Naive thymus-derived CD8-positive, alpha-beta T cell (primary cell): ENCODE measurements at places on chromosomes 16 and 17.
A peak's percentile ranks its signal among the peaks of the same experiment; 100 is the strongest.

- no peak for DNase-seq
Observed at GRCh38 chr16:79970551-79971236, 370.2 kb upstream of the MAF start.

- DNase-seq, result no peak
Observed at GRCh38 chr16:12143447-12144172, 167.1 kb downstream of the SNX29 start.

GRCh38 chr17:78940708-78941107, 15.5 kb upstream of the TIMP2 start:
- no peak for DNase-seq

- no peak for DNase-seq
Observed at GRCh38 chr16:30351001-30351441, 4.1 kb downstream of the CD2BP2 start.

GRCh38 chr16:1367486-1368174, 15.9 kb downstream of the GNPTG start:
- DNase-seq, result no peak

DNA sequence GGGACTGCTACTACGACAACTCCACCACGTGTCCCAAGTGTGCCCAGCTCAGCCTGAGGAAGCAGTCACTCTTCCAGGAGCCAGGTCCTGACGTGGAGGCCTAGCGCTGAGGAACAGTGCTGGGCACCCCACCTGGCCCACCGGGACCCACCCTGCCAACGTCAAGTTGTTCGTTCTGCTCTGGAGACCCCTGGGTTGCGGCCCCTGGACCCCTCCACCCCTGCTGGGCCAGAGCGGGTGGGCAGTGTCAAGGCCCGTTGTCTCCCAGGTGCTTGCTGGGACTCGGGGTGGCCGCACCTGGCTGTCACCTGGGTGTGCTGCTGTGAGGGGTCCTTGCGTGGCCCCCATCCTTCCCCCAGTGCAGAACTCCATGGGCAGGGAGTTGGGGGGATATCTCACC, 34.4 kb downstream of the CDRT15L2 start:
- DNase-seq, result no peak

DNA sequence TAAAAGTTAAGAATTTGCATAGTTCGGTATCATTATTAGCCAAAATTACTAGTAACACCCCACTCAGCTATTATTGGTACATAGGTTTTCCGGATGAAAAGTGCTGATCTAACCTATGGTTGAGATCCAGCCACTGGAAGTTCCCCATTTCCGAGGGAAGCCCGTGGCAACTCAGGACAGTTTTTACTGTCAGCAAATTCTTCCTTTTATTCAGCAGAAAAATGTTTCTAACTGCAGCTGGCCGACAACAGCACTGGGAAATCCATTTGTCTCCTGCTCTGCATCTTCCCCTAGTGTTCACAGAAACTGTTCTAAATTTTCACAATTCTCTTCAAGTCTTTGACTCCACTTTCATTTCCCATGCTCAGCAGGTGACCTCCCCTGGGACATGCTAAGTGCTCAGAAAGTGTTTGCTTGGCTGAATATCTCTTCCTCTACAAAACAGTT, 15.5 kb upstream of the MMD start:
- DNase-seq, result peak; percentile 19

- peak; percentile 50 for DNase-seq
Observed at GRCh38 chr17:82497483-82498405, 21.8 kb upstream of the FOXK2 start.

DNA sequence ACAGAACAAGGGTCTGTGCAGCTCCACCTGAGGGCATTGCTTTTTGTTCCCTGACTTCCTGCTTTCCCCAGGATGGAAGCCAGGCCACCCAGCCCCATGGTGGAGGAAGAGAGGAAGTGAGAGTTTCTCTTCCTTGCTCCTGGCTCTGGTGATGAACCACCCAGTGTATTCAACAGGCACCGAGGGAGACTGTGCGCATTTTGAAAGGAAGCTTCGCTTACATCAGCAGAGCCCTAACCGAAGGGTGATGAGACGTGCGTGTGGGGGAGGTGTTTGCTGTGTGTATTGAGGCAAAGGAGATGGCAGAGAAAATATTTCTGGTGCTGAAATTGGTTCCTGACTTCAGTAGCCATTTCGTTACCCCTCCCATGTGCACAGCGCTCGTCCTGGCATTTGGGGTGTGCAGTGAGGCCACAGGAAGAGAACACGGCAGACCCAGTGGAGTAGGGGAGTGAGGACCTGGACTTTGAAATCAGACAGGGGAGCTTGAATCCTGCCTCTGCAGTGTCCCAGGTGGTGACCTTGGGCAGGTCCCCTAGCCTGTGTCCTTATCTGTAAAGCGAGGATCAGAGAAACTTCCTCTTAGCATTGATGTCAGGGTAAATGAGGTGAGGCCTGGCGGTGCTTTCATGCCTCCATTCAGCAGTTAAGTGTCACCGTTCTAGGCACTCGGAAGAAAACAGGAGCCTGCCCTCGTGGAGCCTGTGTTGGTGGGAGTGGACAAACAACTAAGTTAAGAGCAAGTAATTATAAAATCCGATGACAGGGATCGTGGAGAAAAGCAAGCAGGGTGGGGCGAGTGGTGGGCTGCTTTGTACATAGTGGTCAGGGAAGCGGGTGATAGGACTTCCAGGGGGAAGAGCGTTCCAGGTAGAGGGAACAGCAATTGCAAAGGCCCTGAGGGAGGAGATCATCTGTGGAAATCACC, 7.4 kb downstream of the CMIP start:
- no peak for DNase-seq

DNA sequence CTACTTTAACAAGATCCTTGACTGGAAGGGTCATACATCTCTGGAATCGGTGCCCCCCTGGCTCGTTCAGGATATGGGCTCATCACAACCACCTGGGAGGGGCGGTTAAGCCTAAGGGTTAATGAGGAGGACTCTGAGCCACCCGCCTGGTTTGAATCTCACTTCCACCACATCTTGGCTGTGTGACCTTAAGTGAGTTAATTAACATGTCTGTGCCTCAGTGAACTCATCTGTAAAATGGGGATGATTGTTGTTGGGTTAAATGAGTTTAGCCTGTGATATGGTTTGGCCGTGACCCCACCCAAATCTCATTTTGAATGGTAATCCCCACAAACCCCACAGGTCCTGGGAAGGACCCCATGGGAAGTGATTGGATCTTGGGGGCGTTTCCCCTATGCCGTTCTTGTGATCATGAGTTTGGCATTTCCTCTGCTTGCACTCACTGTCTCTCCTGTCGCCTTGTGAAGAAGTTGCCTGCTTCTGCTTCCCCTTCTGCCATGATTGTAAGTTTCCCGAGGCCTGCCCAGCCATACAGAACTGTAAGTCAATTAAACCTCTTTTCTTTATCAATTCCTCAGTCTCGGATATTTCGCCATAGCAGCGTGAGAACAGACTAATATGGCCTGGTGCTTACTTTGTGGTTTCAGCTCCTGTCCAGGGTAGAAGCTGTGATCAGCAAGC, 214.0 kb upstream of the CIBAR2 start:
- DNase-seq, result no peak

- no peak for DNase-seq
Observed at GRCh38 chr16:72311426-72311825, 139.5 kb upstream of the PMFBP1 start.

DNA sequence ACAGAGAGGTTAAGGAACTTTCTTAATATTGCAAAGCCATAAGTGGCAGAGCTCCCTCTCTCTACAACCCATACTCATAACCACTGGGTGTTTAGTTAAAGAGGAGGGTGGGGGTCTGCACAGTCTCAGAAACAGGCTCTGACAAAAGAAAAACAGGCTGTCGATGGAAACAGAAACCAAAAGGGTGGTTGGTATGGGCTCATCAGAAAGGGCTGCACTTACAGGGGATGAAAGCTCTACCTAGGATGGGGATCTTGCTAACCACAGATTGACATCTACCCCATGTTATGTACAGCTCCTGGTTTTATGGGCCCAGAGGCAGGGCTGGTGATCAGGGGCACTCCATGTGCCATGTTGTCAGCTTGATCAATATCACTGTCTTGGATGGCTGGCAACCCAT, 111.4 kb downstream of the CYLD start:
- DNase-seq, result no peak
